ENCODE measurements at places on chromosomes 1 and 21.
A peak's percentile ranks its signal among the peaks of the same experiment; 100 is the strongest.

GRCh38 chr21:32192291-32193097 is 86.4 kb downstream of the MIS18A start:
- H3K27me3 ChIP-seq: peaks cover 5% of the 10 kb centered on the region
- no peak for DNase-seq
- H3K27ac ChIP-seq: no peak overlapping the region

DNA sequence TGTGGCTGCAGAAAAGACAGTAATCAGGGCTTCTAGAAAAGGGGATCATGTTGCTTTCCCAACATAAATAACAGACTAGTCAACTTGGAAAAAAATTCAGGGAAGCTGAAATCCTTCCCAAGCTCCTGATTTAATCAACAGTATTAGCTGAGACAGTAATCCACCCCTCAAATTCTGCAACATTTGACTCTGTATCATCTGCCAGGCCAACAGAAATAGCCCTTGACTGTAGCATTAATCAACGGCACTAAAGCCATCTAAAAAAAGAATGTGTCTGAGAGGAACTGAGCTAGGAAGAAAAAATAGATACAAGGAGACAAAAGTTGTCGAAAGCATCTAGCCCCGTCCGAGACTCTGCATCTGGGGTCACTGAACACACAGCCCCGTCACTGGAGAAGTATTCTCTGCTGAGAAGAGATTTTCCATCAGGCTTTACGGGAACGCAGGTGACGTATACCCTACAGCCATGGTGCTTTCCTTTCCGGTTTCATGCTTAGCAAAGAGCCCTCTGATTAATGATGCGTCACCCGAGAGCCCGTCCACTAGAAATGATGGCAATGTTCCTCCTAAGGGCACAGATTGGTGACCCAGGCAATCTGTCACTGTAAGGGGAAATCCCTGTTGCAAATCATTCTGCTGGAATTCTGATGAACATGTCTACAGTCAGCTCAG is 42.1 kb upstream of the TP53BP2 start:
- peak overlapping the region; percentile 54 for H3K27ac ChIP-seq
- H3K4me3 ChIP-seq: no peak overlapping the region
- peaks cover 4% of the 10 kb centered on the region for H3K4me1 ChIP-seq
- no peaks in the 10 kb centered on the region for H3K36me3 ChIP-seq

DNA sequence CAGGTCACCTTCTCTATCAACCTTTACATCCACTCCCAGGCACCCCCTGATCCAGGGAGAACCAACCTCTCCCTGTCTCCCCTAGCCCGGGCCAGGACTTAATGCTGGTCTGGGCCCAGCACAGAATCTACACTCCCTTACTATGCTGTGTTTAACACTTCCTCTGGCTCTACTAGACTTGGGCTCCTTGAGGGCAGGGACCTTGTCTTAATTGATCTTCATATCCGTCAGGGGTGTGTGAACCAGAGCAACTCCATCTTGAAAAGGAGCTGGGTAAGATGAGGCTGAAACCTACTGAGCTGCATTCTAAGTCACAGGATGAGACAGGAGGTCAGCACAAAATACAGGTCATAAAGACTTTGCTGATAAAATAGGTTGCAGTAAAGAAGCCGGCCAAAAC is 98.9 kb downstream of the SSBP3 start:
- H3K27ac ChIP-seq: no peak overlapping the region
- no peaks in the 10 kb centered on the region for H3K27me3 ChIP-seq
- no peaks in the 10 kb centered on the region for H3K36me3 ChIP-seq
- no peak overlapping the region for H3K4me3 ChIP-seq

GRCh38 chr1:165856606-165857005 is 29.2 kb downstream of the UCK2 start:
- H3K4me3 ChIP-seq: no peak overlapping the region
- no peaks in the 10 kb centered on the region for H3K27me3 ChIP-seq
- no peaks in the 10 kb centered on the region for H3K36me3 ChIP-seq
- no peak for DNase-seq
- no peak overlapping the region for H3K27ac ChIP-seq

DNA sequence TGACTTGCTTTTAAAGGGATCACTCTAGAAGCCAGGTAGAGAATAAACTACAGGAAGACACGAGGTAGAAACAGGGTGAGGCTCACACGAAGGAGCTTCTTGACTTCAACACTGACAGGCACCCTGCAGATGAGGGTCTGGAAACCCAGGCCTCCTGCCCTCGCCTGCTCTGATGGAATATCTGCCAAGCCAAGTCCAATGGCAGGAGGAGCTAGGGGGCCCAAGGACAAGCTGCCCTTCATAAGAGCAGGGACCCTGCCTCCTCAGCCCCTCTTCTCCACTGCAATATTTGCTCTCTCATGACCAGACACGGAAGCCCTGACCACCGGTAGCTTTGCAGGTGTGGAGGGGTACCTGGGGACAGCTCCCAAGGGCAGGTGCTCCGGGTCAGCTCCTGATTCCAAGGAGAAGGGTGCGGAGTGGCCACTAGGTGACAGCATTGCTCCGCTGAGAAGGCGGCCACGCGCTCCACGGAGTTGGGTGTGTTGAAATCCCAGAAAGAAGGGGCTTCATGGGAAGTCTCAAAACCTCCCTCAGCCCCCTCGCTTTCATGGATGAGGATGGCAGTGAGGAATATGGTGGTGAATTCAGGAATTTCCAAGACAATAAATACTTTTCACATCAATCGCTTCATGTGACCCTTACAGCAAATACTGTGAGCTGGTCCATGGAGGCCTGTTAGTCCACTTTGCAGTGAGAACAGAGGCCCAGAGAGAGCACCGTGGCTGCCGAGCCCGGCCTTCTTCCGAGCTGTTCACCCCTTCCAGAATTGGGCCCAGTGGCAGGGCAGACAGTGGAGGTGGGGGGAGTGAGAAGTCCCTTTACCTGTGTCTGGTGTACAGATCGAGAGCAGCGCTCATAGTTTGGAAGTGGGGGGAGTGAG is 33.2 kb upstream of the PAX7 start:
- H3K27ac ChIP-seq: no peak overlapping the region
- no peaks in the 10 kb centered on the region for H3K4me1 ChIP-seq
- no peak overlapping the region for H3K4me3 ChIP-seq
- DNase-seq: peak; percentile 46
- no peaks in the 10 kb centered on the region for H3K27me3 ChIP-seq

DNA sequence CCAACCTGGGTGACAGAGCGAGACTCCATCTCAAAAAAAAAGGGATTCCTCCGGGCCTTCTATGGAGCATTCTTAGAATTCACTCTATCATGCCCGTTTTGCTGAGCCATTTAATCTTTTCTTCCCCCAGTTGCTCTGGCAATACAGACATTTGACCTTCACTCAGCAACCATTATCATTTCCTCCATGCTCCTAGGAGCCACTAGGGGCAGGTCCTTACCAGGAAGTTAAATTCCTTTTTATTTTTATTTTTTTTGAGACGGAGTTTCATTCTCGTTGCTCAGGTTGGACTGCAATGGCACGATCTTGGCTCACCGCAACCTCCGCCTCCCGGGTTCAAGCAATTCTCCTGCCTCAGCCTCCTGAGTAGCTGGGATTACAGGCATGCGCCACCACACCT is 9.7 kb upstream of the CGN start:
- H3K36me3 ChIP-seq: no peaks in the 10 kb centered on the region
- no peak for DNase-seq
- no peak overlapping the region for H3K4me3 ChIP-seq
- no peak overlapping the region for H3K27ac ChIP-seq

GRCh38 chr1:30721812-30722537 is 1.4 kb downstream of the MATN1 start:
- no peak overlapping the region for H3K27ac ChIP-seq
- H3K36me3 ChIP-seq: no peaks in the 10 kb centered on the region
- DNase-seq: no peak
- H3K4me1 ChIP-seq: peaks cover 5% of the 10 kb centered on the region

- DNase-seq: no peak
- H3K27me3 ChIP-seq: no peaks in the 10 kb centered on the region
- no peak overlapping the region for H3K4me3 ChIP-seq
- H3K4me1 ChIP-seq: no peaks in the 10 kb centered on the region
- no peaks in the 10 kb centered on the region for H3K36me3 ChIP-seq
- no peak overlapping the region for H3K27ac ChIP-seq
Observed at GRCh38 chr1:111959436-111959835, 30.0 kb downstream of the KCND3 start.

DNA sequence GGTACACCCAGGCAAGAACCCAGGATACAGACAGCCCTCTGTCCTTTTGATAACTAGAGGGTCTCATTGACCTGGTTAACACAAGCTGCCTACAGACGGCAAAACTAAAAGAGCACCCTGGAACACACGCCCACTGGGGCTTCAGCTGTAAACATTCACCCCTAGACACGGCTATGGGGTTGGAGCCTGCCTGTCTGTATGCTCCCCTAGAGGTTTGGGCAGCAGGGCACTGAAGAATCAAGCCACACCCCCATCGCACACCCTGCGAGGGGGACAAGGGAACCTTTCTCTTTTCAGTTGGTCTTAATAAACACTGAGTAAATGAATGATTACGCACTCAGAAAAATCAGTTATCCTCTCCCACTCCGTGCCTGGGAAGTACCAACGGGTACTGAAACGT is 35.5 kb downstream of the LRRC3 start:
- H3K4me1 ChIP-seq: no peaks in the 10 kb centered on the region
- no peak overlapping the region for H3K4me3 ChIP-seq
- H3K36me3 ChIP-seq: no peaks in the 10 kb centered on the region

GRCh38 chr1:58000821-58001220 is 545.7 kb downstream of the OMA1 start:
- H3K4me3 ChIP-seq: no peak overlapping the region
- no peak for DNase-seq
- H3K27me3 ChIP-seq: no peaks in the 10 kb centered on the region
- H3K27ac ChIP-seq: no peak overlapping the region
- H3K36me3 ChIP-seq: no peaks in the 10 kb centered on the region
- H3K4me1 ChIP-seq: no peaks in the 10 kb centered on the region

DNA sequence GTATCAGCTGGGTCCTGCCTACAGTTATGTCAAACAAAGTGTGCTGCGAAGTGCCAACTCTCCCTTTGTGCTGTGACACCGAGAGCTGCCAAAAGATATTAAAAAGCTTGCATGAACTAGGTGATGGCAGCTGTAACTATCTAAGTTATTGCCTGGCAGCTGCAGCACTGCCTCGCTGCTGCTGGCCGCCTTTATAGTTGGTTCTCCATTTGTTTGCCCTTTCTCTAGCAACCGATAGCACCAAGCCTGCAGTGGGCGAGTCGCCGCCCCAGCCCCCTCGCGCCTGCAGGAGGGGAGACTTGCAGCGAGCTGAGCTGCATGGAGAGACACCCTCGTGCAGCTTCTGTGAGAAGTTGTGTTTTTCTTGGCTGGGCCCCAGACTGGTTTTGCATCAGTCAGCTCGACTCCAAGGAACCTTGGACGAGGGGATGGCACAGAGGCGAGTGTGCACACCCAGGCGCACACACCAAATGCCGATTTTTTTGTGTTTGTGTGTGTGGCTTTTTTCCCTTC is 330.6 kb downstream of the RPS6KC1 start:
- no peak overlapping the region for H3K27ac ChIP-seq
- no peak for DNase-seq
- H3K4me1 ChIP-seq: no peaks in the 10 kb centered on the region

DNA sequence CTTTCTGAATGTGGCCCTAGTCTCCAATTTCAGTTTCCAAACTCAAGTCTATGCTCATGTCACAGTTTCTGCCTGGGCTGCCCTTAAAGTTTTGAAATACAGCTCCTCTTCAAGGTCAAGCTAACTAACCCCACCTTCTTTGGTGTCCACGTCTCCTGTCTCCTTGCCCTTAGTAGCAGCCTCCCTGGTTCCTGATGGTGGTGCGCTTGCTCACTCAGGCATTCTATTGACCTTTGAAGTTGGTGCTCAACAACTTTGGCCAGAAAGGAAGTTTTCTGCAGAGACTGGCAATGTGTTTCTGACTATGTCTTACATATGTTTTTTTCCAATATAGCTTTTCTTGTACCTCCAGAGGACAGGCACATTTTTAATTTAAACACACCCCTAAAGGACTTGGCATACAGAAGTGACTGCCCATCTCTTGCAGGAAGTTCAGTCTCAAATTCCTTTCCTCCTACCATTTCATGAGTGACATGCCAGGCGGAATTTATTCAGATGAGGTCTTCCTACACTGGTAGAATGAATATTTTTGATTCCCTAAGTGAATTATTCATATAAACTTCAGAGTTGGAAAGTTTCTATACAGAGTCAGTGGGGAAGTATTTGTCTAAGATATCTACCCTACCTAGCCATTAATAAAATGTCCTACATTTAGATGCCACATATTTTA is 364.3 kb upstream of the USP24 start:
- no peak for DNase-seq
- H3K36me3 ChIP-seq: no peaks in the 10 kb centered on the region
- no peak overlapping the region for H3K4me3 ChIP-seq
- H3K4me1 ChIP-seq: no peaks in the 10 kb centered on the region
- H3K27ac ChIP-seq: no peak overlapping the region

DNA sequence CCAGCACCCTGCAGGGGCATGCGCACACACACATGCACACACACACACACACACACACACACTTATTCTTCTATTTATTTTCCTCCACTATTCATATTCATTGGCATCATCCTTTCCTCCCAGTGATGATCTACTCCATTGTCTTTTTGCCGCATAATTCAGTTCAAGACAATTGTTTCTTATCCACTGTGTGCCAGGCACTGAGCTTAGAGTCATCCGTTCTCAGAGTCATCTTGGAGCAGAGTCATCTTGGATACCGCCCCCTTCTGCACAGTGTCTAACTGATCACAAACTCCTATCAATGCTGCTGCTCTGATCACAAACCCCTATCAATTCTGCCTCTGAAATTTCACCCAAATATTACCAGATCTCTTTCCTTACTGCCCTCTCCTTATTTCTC is 102.8 kb upstream of the PROX1 start:
- no peaks in the 10 kb centered on the region for H3K27me3 ChIP-seq
- no peak overlapping the region for H3K27ac ChIP-seq
- no peaks in the 10 kb centered on the region for H3K4me1 ChIP-seq

DNA sequence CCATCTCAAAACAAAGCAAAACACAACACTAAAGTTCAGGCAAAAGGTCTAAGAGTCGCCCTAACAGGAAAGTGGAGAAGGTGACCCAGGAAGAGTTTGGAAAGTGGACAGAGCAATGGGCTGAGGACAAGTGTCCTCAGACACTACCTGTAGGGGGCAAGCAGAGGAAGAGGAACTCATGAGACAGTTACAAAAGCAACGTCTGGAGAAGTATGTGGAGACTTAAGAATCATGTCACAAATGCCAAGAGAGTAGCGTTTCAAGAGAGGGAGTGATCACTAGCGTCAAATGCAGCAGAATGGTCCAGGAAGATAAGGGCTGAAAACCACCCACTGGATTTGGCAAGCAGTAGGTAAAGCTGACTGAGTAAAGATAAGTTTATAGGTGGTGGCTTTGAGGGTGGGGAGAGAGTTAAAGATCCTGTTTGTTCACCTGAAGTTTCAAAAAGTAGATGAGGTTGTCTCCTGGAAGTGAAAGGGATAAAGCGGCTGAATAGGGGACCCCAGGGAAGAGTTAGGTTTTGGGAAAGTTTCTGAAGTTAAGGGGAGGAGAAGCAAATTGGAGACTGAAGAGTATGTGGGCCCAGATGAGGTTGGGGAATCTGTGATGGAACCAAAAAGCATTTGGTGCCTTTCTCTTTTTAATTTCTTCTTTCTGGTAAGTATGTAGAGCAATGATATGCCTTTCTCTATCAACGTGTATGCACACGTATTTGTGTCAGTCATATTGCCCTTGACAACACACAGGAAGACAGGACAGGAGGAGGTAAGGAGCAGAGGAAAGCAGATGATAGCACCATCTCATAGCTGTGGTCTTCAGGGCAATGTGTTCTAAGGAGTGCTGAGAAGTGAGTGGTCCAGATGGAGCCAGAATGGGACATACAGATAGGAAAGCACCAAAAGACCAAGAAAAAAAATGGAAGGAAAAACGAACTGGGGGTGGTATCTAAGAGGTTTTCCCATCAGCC is 3.1 kb downstream of the BSDC1 start:
- H3K27me3 ChIP-seq: no peaks in the 10 kb centered on the region
- peaks cover 15% of the 10 kb centered on the region for H3K4me1 ChIP-seq
- no peak for DNase-seq
- H3K27ac ChIP-seq: no peak overlapping the region
- no peak overlapping the region for H3K4me3 ChIP-seq

Data from endothelial cell of umbilical vein (primary cell).